ENCODE measurements at places on chromosomes 12 and 14.

DNA sequence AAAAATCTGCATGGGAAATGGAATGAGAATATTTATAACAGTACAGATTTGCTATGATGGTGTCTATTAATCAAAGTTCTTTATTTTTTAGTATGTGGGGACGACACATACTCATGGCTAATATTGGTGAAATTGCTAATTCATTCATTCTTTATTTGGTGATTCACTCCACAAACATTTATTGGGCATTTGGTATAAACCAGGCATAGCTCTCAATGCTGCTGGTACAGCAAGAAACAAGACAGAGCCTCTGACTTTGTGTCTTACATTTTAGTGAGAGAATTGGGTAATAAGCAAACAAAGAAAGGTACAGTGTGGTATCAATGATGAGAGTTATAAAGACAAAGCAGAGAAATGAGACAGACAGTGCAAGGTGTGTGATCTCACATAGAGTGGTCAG, 129.5 kb downstream of the RGS6 start:
- no peak for DNase-seq

GRCh38 chr12:128810182-128811127, 13.3 kb downstream of the SLC15A4 start:
- peak; percentile 22 for DNase-seq

GRCh38 chr12:7395950-7396349, 48.0 kb downstream of the CD163L1 start:
- DNase-seq = no peak

DNA sequence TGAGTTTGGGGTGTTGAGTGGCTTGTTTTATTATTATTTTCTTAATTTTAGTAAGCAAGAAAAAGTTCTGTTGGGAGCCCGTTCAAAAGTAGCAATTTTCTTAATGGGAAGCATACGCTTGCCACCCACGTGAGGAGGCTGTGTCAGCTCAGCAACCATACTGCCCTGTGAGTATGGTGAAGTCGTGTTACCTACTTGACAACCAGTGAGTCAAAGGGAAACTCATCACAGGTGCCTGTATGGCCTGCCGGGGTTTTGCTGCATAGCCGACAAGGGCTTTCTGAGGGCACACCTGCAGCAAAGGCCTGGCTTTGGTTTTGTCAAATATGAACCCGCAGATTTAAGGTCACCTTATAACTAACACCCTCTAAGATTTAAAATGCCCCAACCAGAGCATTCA, 31.1 kb downstream of the PITPNM2 start:
- DNase-seq = no peak

DNA sequence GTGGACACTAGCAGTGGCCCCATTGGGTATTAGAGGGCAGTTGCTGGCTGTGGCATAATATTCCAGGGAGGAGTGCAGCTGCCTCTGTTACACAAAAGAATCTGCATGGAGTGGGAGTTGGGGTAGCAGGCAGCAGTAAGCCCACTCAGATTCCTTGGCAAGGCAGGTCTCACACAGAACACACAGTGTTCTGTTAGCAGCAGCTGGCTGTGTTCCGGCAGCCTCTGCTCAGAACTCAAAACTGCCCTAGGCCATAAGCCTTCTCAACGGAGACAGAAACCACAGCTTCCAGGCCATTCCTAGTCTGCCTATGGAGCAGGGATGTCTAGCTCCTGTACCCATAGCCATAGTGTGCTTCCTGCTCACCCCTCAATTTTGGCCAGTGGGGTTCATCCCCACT, 1085.4 kb downstream of the SLC6A15 start:
- DNase-seq = no peak

DNA sequence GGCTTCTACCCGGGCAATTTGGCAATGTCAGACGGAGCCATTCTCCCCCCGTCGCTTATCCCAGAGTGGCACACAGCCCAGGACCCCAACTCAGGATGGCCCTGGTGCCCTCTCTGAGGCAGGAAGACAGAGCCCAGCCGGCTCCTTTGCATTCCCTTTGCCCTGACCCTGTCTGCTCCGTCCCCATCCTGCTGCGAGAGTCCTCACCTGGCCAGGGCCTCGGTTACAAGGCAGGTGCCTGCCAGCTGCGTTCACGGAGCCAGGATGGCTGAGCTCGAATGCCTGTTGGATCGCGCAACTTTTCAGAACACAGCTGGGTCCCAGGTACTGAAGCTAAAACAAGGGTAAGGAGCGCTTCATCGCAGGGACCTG, 18.6 kb downstream of the LRTM2 start:
- no peak for DNase-seq

DNA sequence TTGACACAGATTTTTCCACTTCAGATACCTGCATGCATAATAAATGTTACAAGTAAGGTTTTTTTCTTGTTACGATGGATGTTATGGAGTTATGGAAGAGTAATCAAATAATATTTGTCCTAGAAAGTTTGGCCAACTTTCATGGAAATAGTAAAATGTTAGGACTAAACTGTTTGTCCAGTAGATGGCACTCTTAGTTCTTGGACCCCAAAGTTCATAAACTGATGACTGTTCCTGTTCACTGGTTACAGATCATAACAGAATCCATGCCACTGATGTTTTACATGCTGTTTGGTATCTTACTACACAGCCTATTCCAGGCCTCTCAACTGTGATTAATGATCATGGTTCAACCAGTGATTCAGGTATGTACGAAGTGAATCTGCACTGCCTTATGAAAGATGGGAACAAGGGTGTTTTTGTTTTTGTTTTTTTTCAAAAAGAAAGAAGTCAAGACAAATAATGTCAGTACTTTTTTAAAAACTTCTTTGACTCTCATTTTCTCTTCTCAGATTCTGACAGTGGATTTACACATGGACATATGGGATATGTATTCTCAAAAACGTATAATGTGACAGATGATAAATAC, 48.8 kb upstream of the SLCO1C1 start:
- peak; percentile 56 for DNase-seq

DNA sequence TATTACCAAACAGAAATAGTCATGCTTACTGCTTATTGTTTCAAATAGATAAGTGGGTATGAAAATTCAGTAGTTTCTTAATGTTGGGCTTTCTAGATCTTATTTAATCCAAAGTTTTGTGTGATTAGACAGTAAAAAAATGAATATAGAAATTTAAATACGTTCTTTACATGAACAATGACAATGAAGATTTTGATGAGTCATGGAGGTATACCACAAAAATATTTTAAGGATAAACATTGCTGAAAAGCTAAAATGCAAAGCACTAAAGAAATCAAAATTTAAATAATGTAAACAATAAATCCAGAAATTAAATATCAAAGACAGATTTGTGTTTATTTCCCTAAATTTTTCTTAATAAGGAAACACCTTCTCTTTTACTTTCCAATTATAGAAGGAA, 78.3 kb downstream of the PIK3C2G start:
- DNase-seq = no peak
